ENCODE measurements at places on chromosomes 5 and 9.

DNA sequence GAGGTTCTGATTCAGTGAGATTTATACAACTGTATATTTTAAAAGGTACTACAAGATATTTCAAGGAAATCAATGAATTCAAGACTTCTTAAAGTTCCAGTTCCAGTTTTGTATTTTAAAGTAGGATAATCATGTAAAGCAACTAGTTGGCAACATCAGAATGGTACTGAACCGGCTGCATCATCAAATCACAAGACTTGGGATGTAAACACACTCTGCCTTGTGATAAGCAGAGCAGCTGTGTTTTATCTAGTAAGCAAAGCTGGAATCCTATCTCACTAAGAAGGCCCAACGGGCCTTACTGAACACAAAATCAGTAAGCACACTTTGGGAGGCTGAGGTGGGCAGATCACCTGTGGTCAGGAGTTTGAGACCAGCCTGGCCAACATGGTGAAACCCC lies 327.2 kb upstream of the NREP start:
- DNase-seq = no peak

DNA sequence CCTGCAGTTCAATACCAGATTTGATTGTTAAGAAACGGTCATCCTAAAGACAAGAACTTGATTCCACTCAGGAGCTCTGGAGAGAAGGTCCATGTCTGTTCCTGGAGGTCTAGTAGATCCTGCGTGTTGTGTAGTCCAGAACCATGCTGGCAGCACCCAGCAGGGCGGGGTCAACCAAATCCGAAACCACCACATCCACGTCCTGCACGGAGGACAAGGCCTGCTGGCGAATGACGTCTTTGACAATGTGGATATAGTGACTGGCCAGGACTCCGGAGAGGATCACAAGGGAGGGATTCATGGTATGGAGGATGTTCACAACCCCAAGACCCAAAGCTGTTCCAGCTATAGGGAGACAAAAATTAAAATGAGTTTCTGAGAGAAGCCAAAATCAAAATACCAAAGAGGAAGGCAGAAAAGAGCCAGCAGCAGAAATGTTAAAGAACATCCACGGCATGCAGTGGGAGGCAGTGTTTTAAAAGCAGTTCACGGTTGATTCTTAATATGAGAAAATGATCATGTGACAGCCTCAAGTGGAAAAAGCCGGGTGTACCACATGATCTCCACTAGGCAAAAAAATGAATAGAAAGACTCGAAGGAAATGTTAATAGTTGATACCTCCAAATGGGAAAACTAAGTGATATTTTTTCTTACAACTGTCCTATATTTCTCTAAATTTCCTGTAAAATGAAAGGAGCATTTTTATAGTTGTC lies 26.7 kb downstream of the CLTA start:
- DNase-seq = no peak

DNA sequence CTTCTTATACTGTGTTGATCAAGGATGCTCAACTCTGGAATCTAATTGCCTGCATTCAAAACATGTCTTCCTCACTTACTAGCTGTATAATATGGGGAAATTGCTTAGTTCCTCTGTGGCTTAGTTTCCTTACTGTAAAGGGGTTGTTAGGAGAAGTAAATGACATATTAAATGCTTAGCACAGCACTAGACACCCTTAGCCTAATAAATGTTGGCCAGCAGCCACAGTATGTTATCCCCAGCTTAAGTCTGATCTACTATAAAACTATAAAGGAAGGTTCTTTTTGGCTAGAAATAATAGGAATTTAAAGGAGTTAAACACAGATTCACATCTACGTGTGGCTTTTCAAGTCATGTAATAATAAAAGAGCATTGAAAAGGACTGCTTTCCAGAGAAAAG lies 232.4 kb downstream of the PCSK1 start:
- no peak for DNase-seq

DNA sequence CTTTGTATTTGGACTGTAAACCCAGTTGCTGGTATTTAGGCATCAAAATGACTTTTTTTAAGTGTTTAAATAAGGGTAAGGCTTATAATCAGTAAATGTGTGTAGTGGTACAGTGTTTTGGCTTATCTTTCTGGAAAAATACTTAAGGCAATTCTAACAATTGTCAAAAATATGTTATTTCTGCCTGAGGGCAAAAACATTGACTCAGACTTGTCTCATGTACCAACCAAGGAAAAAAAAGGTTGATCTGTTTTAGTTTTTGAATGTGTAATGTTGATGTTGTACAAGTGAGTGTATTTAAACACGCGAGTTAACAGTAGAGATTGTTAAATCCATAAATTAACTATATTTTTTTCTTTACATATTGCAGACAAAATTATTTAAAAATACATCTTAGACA lies 277.8 kb upstream of the TYRP1 start:
- no peak for DNase-seq

- DNase-seq = peak; percentile 32
These were observed 97.5 kb downstream of the PIP5K1B start for GRCh38 chr9:68802525-68803015.

DNA sequence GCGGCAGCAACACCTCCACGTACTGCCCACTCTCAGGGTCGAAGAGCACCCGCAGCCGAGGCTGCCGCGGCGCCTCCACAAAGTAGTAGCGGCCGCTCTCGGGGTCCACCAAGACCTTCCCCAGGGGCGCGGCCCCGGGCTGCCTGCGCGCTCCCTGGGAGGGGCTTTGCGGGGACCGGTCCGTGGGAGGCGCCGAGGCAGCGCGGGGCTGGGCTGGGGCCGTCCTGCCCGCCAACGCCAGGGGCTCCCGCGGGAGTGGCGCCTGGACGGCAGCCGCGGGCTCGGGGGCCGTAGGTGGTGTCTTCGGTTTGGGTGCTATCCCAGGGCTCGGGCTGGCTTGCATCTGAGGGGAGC lies 2.6 kb upstream of the MZB1 start:
- DNase-seq = no peak

- DNase-seq = no peak
These were observed 384.2 kb upstream of the ZNF462 start for GRCh38 chr9:106478727-106479126.

DNA sequence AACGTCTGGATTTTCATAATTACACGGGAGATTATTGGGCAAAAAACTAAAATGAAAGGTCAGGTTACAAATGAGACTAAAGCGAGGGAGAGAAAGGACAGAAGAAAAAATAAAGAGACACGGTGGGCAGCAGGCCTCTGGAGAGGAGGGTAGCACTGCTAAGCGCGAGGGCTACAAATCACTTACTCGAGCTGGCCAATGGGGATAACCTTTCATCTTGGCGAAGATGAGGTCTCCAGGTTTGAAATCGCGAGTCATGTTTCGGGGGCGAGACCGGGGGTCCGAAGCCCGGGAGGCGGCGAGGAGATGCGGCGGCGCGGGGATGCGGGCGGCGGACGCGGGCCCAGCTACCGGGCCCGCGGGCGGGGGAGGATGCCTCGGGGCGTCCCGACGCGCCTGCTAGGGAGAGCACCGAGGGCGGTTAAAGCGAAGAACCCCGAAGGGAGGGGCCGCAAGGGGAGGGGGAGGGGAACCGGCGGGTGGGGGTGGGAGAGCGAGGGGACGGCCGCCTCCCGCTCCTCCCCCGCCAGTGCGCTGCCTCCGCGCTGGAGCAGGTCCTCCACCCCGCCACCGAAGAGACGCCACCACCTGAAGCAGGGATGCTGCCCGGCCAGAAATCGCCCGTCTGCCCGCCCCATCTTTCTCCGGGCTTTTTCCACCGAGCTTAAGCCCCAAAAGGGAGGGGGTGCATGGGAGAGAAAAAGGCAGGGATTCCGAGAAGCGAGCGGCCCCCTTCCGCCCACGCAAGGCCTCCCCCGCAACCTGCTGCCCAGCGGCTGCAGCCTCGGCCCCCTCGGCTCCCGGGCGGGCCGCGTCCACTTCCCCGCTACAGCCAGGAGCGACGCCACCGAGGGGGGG lies 610 bp downstream of the PSIP1 start:
- peak; percentile 65 for DNase-seq

DNA sequence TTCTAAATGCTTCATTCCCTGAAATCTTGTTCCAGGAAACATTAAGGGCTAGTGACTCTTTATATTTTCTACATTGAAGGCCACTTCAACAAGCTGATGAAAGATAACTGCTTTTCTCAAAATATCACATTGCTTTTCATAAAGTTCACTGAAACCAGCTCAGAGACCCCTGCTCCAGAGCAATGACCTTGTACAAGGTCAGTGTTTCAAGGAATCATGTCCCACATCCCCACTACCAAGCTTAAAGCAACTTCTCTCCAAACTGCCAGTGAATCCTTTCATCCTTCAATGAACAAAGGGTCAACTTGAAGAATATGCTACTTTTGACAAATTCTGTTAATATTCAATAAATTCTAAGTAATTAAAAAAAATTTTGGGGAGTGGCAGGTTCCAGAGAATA lies 12.0 kb upstream of the SPATA24 start:
- no peak for DNase-seq

- no peak for DNase-seq
These were observed 354.7 kb upstream of the KIF2A start for GRCh38 chr5:61951295-61951694.

DNA sequence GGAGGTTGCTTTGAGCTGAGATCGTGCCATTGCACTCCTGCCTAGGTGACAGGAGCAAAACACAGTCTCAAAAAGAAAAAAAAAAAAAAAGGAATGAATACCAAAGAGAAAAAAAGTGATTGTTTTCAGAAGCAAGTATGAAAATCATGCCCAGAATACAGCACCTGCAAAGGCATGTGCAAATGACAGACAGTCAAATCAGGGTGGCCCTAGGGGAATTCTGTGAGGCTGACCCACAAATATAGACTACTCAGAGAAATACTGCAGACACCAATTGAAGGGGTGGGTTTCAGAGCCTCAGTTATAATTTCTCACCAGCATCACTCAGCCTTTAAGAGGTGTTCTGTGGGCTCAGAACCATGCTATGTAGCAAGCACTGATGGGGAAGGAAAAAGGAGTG lies 28.6 kb downstream of the DCAF12 start:
- no peak for DNase-seq

DNA sequence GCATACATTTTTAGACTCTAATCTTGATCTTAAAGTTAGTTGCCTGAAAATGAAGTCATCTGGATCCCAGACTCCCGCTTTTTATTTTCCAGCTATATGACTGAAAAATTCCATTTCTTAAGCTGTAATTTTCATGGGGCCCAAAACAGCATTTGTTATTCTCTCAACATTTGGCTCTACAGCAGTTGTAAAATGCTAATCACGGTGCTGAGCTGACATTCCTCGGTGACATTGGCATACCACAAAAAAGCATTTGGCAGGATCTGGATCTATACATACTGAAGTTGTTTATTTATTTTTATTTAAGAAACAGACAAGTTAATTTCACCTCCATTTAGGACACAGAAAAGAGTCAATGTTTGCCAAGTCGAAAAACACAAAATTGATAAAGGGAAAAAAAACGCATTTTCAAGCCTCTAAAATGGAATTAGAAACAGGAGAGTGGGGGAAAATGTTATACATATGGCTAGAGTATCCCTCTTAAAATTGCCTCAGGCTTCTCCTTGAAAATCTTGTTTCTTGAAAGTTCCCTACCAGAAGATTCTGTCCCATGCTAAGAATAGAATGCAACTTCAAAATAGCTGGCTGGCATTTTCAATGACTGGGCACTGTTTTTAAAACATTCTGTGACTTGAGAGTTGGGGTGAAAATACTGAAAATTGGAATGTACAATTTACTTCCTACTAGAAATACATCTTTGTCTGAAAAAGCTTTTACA lies 207.5 kb upstream of the TBCA start:
- DNase-seq = no peak

DNA sequence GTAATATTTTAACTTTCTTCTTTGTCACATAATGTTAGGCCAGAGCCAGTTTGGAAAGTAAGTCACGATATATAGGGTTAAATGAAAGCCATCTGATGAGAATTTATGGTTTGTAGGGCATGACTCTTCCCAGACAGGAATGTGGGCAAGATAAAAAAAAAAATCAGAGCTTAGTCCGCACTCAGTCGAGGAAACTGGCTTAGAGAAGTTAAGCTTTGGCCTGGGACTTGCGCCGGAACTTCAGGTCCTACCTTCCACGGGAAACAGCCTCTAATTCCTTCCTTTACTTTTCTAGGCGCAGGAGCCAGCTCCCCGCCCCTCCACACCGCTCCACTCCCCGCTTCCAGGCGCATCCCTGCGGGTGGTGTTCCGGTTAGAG lies 475 bp downstream of the DDX31 start:
- no peak for DNase-seq

DNA sequence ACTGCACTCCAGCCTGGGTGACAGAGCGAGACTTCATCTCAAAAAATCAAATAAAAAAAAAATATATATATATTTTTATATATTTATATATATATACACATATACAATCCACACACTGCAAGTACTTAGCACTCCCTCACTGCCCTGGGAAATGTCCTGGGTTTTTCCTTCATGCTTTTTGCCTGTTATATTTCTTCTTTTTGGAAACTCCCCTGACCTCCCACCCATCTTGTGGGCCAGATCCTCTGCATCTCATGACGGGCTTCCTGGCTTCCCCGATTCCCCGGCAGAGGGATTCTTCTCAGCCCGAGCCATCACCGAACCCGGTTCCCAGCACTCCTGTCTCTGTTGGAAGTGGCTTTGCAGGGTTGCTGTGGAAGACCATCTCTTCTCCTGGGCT lies 39.5 kb upstream of the NCS1 start:
- no peak for DNase-seq

DNA sequence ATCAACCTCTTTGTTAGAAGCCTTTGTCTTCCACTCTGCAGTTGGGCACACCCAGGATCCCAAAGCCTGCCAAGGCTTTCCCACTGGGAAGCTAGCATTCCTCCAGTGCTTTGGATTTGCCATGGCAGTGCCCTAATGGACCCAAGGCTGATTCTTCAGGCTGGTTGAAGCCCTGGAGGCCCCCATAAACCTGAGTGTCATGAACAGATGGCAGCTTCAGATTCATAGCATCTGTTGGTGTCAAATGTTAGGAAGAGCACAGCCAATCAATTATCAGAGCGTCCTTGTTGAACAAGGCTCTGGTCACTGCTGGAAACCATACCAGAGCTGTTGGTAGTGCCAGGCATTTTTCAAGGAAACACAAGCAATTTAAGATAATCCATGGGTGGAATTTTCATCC lies 241.1 kb upstream of the KLF4 start:
- DNase-seq = no peak

- DNase-seq = no peak
These were observed 165.3 kb downstream of the TAF11L14 start for GRCh38 chr5:17799521-17799920.

- DNase-seq = no peak
These were observed 148.2 kb upstream of the KLF4 start for GRCh38 chr9:107637421-107638420.

DNA sequence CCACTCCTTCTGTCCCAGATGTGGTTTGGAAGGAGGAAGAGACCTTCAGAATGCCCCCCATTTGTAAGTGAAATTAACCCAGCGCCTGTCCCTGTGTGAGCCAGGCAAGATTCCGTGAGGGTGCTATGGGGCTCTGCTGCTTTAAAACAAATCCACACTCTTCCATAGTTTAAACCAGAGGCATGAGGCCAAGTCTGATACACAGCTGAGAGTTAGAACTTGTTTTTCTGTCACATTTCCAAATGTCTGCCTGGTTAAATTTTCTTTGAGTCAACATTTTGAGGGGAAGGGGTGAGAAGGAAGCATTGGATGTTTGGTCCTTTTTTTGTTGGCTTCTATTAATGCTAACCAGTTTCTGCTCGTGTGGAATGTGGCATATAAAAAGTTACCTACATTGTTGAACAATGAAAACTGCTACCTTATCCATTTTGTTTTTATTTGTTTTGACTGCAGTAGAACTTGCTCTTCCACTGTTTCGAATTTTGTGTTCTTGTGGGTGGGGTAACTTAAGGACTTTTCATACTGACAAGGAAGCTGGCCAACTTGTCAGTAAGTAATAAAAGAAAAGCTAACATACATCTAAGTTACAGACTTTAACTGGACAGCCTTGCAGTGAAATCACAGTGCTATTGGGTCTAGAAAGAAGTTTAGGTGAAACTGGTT lies 12.9 kb downstream of the RGMB start:
- no peak for DNase-seq

- no peak for DNase-seq
These were observed 42.7 kb downstream of the SV2C start for GRCh38 chr5:76125888-76126287.
